ENCODE measurements at places on chromosomes 6 and 20.

- no peak for DNase-seq
Measured at GRCh38 chr6:33211666-33212422, 3.5 kb downstream of the RING1 start.

GRCh38 chr6:35248300-35248699 lies 11.2 kb upstream of the ZNF76 start:
- DNase-seq, result no peak

GRCh38 chr6:154448448-154449096 lies 61.9 kb downstream of the CNKSR3 start:
- DNase-seq, result no peak

DNA sequence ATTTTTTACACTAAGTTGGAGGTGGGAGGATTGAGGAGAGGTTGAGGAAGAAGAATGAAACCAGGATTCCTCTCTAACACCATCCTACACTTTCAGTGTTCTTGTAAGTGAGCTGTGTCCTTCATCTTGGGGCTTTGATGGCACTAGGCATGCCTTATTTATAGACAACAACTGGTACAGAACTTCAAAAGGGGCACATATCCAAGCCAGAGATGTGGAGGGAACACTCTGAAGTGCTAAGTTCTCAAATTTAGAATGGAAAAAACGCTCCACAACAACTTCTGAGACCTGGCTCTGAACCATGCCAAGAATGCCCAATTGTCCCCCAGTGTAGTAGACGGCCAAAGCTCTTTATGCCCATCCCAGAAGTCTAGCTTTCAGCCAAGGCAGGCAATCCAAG lies 16.2 kb upstream of the PKHD1 start:
- DNase-seq, result no peak

DNA sequence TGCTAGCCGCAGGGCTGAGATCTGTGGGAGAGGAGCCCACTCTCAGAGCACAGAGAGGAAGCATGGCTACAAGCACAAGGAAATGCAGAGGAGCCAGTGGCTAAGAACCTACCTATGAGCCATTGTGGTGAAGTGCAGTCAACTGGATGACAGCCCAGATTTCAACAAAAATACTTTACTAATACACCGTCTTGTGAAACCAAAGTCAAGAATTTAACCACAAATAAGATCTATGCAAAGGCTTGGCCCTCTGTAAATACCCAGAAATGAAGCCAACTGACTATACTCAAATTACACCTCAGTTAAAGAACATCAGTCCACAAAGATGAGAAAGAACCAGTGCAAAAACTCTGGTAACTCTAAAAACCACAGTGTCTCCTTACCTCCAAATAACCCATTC lies 40.1 kb upstream of the PTCHD4 start:
- no peak for DNase-seq

DNA sequence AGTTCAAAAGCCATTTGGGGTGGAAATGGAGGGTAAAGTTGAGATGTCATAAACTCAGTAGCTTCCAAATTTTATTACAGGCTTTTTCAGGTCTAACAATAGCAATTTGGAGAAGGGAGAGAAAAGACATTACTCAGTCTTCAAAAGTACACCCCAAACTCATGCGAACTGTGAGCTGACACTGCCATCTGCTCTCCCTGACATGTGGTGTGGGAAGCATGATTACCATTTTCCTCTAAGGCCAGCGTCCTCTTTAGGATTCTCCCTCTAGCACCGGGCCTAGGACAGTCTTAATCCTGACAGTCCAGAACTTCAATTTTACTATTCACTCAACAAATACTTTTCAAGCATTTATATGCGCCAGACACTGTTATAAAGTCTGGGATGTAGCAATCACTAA lies 536.0 kb upstream of the JARID2 start:
- DNase-seq, result no peak

DNA sequence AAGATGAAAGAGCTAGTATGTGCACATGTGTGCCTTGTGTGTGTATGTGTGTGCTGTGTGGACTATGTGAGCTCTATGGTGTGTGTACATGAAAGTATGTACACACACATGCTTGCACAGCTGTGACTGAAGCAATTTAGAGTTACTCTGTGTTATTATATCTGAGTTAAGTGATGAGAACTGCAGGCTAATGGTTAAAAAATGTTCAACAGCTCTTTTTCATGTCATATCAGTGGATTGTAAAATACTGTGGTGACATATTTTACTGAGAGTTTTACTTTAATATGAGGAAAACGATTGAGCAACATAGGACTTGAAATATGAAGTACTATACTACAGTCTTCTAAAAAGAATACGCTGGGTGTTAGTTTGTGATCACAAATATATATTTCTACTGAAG lies 195.7 kb upstream of the KCNK16 start:
- DNase-seq, result no peak

GRCh38 chr6:119717942-119718341 lies 368.4 kb upstream of the MAN1A1 start:
- no peak for DNase-seq

DNA sequence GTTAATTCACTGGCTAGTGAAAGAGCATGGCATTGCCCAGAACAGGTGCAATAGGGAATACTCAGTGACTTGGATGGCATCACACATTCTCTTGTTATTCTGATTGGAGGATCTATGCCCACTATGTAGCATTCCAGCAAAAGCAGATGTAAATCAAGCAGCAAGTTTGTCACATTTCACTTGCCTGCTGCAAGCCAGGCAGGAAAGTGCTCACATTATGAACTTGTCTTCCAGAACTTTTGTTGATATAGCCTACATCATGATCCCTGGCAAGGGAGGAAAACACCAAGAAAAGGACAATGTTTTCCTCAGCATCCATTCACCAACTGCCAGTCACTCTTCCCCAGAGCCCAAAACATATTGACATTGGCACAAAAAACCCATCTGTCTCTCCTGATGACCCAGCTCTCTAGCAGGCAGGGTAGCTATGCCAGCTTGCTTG lies 77.8 kb downstream of the ARHGAP18 start:
- no peak for DNase-seq

DNA sequence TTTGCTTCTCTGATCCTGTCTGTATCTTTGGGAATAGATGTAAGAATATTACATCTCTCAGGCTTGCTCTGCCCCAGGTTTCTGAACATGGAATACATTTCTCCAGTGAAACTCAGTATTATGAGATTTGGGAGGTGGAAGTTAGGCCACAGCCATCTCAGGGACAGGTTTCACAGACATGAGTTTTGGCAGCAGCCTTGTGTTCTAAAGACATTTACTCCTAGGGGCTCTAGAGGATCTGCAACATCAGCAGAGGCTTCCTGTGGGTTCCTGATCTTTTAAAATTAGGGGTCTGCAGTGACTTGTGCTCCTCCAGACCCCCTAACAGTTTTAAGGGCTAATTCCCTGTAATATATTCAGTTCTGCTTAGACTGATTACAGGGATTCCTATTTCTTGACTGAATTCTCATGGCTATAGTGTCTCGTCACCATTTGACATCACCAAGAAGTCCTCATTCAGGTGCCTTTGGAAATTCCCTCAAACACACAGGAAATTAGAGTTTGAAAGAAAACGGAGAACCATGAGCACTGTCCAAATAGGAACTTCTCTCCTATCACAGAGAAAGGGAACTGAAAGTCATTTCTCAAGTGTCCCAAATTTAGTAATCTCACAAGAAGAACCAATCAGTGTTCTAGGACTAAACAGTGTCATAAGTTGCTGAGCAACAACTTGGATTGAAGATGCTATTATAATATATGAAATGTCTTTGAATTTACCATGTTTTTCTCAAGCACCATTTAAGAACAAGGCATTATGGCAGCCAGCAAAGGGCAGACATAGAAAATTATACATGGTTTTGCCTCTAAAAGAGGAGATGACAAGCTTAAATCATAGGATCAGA lies 2.5 kb upstream of the HLA-DRA start:
- DNase-seq, result no peak

GRCh38 chr20:51563486-51564332 lies 21.2 kb upstream of the NFATC2 start:
- peak; percentile 75 for DNase-seq

DNA sequence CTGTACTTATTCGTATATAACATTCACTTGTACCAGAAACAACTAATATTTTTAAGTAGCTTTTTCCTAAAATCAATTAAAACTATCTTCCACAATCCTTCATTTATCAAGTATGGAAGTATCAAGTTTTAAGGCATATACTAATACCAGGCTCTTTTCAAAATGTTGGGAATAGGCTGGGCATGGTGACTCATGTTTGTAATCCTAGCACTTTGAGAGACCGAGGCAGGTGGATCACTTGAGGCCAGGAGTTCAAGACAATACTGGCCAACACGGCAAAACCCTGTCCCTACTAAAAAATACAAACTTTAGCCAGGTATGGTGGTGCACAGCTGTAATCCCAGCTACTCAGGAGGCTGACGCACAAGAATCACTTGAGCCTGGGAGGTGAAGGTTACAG lies 25.7 kb upstream of the PLN start:
- no peak for DNase-seq

GRCh38 chr6:64737418-64737817 lies 969.6 kb downstream of the EYS start:
- DNase-seq, result no peak

DNA sequence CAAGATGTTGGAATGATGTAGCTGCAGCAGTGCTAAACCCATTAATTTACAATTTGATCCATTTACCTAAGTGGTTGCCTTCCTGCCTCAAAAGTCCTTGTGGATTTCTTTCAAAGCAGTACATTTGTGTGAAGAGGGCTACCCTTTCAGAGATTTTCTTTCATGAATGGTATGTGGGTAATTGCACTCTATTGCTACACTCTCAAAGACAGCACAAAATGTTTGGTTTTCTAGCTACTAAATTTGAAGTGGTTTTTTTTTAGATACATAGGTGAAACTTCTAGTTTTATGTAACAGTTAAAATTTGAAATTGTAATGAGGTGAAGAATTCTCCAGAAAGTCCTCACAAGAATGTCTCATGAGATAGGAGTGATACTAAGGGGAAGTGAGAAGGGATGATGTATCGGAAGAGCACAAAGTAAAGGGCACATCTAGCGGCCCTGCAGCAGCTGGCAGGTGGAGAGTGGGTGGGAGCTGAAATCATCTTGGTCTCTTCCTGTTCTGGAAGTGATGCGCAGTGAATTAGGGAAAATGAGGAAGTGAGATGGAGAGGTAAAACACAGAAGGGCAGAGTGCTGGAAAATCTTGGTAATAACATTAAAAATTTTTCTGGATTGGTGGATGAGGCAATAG lies 236.8 kb upstream of the MAN1A1 start:
- DNase-seq, result no peak

- no peak for DNase-seq
Measured at GRCh38 chr6:117138920-117139319, 126.4 kb upstream of the VGLL2 start.

GRCh38 chr20:14757728-14758127 lies 420.3 kb upstream of the FLRT3 start:
- DNase-seq, result no peak

GRCh38 chr6:43774776-43775534 lies 4.9 kb downstream of the VEGFA start:
- DNase-seq, result peak; percentile 84

- no peak for DNase-seq
Measured at GRCh38 chr20:5044075-5044620, 42.8 kb upstream of the SLC23A2 start.

GRCh38 chr20:11682285-11682684 lies 235.4 kb upstream of the BTBD3 start:
- no peak for DNase-seq

DNA sequence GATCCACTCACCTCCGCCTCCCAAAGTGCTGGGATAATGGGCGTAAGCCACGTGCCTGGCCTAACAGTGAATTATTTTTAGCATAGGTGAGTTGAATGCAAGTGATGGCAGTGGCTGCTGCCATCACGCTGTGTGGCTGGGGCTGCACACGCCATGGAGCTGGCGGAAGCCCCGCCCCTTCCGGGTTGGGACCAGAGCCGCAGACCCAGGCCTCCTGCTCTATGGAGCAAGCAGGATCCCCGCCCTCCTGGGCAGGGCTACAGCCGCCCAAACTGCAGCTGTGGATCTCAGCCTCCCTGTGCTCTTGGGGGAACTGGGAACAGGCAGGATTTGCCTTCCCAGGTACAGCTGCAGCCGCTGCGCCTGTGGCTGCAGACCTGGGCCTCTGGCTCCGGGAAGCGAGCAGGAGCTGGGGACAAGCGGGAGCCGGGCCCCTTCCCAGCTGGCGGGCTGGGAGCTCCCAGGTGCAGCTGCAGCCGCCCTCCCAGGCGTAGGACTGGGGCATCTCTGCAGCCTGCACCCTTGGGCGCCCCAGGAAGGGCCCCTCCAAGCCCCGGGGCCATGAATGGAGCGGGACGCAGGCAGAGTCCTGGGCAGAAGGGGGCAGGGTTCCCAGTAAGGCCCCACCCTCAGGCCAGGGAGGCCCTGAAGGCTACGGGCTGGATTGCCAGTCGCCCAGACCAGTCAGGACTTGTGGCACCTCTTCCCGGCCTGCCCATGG lies 30.9 kb upstream of the SLA2 start:
- DNase-seq, result no peak

DNA sequence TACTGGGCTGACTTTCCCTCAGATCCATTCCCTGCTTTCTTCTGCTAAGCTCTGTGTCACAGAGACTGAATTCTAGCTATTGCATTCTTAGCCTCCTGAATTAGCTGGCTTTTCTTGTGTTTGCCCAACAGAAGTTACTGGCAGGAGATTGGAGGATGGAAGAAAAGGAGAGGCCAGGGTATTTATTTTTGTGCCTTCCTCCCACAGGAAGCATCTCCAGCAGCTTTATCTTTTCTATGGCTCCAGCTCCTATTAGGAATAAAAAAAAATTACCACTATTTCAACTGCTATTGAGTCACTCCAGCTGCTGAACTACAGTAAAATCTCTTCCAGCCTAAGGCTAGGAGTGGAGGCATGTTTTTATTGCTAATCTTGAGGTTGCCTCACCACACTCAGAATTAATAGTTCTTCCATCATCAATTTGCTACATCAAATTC lies 492.4 kb downstream of the RFPL4B start:
- DNase-seq, result no peak

DNA sequence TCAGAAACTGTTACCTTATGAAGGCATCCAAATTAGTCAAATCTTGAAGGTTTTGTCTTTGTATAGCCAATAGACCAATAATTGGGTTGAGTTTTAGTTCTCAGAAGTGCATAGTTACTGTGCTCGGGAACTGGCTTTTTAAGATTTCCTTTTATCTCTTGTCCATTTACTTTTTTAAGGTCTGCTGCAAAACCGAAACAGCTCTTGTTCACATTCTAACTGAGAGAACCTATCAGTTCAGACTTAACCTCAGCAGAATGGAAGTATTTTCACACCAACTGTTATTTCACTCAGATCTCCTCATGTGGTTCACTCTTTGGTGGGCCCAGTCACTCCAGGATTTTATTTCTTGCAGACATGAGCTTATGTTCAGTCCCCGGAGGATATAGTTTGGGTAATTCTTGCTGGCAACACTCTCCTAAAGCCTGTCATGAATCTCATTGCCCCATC lies 55.5 kb downstream of the TPBG start:
- no peak for DNase-seq

DNA sequence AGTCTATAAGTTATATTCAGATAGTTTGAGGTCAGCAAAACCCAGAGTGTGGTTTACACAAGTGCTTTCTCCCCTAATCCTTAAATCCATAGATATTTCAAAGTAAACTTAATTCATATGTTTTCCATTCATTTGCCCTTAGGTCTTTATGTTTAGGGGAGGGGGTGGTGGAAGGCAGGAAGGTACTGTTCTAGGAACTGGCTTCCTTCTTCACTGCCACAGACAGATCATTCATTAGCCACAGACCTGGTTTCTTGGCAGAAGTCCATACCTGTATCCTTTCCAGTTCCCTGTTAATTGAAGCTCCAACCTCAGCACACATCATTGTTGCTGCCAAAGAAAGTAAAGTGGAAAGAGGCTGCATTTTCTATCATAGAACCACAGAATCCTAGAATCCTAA lies 123.0 kb downstream of the AIG1 start:
- no peak for DNase-seq
